ENCODE measurements at places on chromosomes 4 and X. TPM values are rescaled to one million over a fixed set of nuclear protein-coding genes. Genes with fewer than 3 reads are reported as not detected.

DNA sequence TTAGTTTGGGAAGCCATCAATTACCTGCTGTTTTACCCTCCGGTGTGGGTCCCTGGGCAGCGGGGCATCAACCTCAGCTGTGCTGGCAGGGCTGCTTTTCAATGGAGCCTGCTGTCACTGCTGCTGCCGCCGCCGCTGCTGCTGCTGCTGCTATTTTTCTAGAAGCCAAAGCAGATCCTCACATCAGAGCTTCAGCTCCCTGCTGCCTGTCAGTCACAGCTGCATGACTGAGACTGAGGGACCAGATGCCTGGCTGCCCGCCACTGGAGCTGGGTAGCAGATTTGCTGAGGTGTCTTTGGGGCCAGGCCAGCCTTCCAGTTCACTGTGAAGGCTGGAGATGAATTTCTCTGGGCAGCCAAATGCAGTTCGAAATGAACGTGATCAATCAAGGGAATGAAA lies 200.3 kb upstream of the NHS start:
- H3K27ac ChIP-seq: no peak overlapping the region
- no peak overlapping the region for H3K4me3 ChIP-seq
- H3K27me3 ChIP-seq: no peaks in the 10 kb centered on the region
- DNase-seq: no peak
- no peaks in the 10 kb centered on the region for H3K4me1 ChIP-seq

MAML3 gene
- total RNA-seq: 10.3 TPM

DNA sequence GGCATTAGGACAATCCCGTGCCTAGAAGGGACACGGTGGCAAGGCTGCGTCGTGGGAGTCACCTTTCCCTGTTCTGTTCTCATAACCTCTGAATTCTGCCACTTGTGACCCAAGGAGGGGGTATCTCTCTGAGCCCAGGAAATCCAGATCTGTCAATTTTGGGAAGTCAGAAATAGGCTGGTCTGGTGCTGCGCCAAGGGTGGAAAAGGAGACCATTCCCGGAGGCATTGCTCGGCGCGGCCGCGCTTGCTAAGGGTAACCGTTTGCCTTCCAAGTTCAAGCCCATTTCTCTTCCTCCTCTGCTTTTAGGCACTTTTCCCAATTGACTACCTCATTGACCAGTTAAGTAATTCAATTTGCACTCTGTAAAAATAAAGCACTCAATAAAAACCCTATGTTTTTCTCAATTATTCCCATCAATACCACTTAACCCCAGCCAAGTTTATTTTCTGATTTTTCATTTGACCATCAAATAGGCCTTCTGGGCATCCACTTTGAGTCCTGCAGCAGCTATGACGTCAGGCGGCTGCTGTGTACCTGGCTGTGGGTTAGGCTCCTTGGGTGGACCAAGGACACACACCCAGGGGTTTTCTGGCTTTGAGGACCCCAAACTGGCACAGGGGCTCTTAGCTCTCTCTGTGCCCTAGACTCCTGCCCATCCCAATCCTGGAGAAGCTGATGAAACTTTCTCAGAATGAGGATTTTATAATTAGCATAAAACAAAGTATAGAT lies 12.5 kb downstream of the SORCS2 start:
- no peaks in the 10 kb centered on the region for H3K36me3 ChIP-seq
- DNase-seq: no peak
- H3K4me3 ChIP-seq: no peak overlapping the region
- peaks cover 22% of the 10 kb centered on the region for H3K27me3 ChIP-seq
- H3K4me1 ChIP-seq: peaks cover 13% of the 10 kb centered on the region
- no peak overlapping the region for H3K27ac ChIP-seq

DNA sequence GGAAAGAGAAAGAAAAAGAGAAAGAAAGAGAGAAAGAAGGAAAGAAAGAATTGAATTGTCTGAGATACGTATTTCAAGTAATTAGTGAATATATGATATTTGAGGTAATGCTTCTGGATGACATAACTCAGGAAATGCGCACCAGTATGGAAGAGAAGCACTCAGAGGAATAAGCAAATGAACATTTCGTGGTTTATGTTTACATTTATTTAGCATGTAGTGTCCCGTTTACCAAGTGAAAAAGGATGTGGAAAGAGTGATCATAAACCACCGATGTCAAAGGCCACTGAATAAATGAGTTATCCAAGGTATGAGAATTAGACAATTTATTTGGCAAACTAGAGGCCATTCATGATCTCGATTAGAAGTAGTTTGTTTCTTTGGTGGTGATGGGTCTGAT lies 200.4 kb downstream of the ARAP2 start:
- no peaks in the 10 kb centered on the region for H3K27me3 ChIP-seq
- H3K4me1 ChIP-seq: no peaks in the 10 kb centered on the region
- H3K36me3 ChIP-seq: no peaks in the 10 kb centered on the region
- no peak overlapping the region for H3K27ac ChIP-seq
- DNase-seq: no peak
- H3K4me3 ChIP-seq: no peak overlapping the region

DNA sequence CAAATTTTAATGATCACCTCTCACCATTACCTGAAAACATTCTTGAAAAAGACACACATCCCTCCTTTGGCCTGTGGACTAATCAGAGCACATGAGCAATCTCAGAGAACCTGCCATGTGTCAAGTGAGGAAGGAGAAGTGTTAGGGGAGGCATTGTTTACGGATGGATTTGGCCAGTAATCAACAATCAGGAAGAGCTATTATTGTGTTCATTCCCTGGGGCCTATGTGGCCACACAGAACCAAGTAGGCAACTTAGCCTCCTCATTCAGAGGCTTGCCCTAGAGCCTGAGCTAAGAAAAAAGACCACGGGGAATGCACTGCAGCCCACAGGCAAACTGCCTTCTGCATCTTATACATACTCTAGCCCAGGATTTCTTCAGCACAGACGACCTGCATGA lies 40.6 kb upstream of the DOCK11 start:
- no peak overlapping the region for H3K27ac ChIP-seq
- H3K36me3 ChIP-seq: peaks cover 9% of the 10 kb centered on the region
- DNase-seq: no peak
- no peaks in the 10 kb centered on the region for H3K27me3 ChIP-seq

- no peak for DNase-seq
- no peaks in the 10 kb centered on the region for H3K27me3 ChIP-seq
- no peak overlapping the region for H3K4me3 ChIP-seq
- no peaks in the 10 kb centered on the region for H3K36me3 ChIP-seq
- no peak overlapping the region for H3K27ac ChIP-seq
Observed at GRCh38 chr4:47213971-47214370, 182.6 kb downstream of the GABRB1 start.

- H3K36me3 ChIP-seq: no peaks in the 10 kb centered on the region
- peak; percentile 45 for DNase-seq
- peaks cover 31% of the 10 kb centered on the region for H3K4me1 ChIP-seq
- H3K4me3 ChIP-seq: no peak overlapping the region
Observed at GRCh38 chr4:2745516-2745915, 10.6 kb downstream of the TNIP2 start.

- no peak overlapping the region for H3K4me3 ChIP-seq
- H3K36me3 ChIP-seq: no peaks in the 10 kb centered on the region
- H3K27ac ChIP-seq: no peak overlapping the region
- H3K4me1 ChIP-seq: no peaks in the 10 kb centered on the region
- DNase-seq: peak; percentile 78
Observed at GRCh38 chr4:190019023-190019858, 7.8 kb downstream of the FRG2 start.

- H3K27ac ChIP-seq: no peak overlapping the region
- H3K27me3 ChIP-seq: no peaks in the 10 kb centered on the region
- no peaks in the 10 kb centered on the region for H3K4me1 ChIP-seq
- H3K36me3 ChIP-seq: no peaks in the 10 kb centered on the region
- DNase-seq: no peak
Observed at GRCh38 chr4:174598800-174599199, 76.5 kb upstream of the HPGD start.

BGN gene
- total RNA-seq: 492 TPM

- H3K27ac ChIP-seq: no peak overlapping the region
- H3K4me1 ChIP-seq: no peaks in the 10 kb centered on the region
- no peaks in the 10 kb centered on the region for H3K36me3 ChIP-seq
- H3K4me3 ChIP-seq: no peak overlapping the region
- no peaks in the 10 kb centered on the region for H3K27me3 ChIP-seq
- no peak for DNase-seq
Observed at GRCh38 chrX:72644946-72645345, 69.2 kb downstream of the PHKA1 start.

CCDC149 gene
- 21.8 TPM for total RNA-seq

MAGEE1 gene
- 2.0 TPM for total RNA-seq

GRCh38 chr4:139245590-139245989 lies 34.4 kb downstream of the MGARP start:
- DNase-seq: no peak
- H3K4me3 ChIP-seq: no peak overlapping the region
- H3K36me3 ChIP-seq: no peaks in the 10 kb centered on the region

- DNase-seq: no peak
- H3K4me1 ChIP-seq: peaks cover 6% of the 10 kb centered on the region
- H3K4me3 ChIP-seq: peak overlapping the region; percentile 72
- no peaks in the 10 kb centered on the region for H3K36me3 ChIP-seq
Observed at GRCh38 chr4:145619639-145619996, 433 bp downstream of the MMAA start.

ANXA3 gene
- 147 TPM for total RNA-seq

- no peaks in the 10 kb centered on the region for H3K4me1 ChIP-seq
- H3K36me3 ChIP-seq: no peaks in the 10 kb centered on the region
- no peak for DNase-seq
- H3K27me3 ChIP-seq: no peaks in the 10 kb centered on the region
- H3K27ac ChIP-seq: no peak overlapping the region
- H3K4me3 ChIP-seq: no peak overlapping the region
Observed at GRCh38 chr4:139115226-139115625, 61.8 kb downstream of the ELF2 start.

GRCh38 chr4:124139044-124139443 lies 573.5 kb downstream of the ANKRD50 start:
- H3K36me3 ChIP-seq: no peaks in the 10 kb centered on the region
- H3K4me3 ChIP-seq: no peak overlapping the region
- no peaks in the 10 kb centered on the region for H3K4me1 ChIP-seq
- DNase-seq: no peak
- no peak overlapping the region for H3K27ac ChIP-seq

- H3K27me3 ChIP-seq: no peaks in the 10 kb centered on the region
- no peak overlapping the region for H3K4me3 ChIP-seq
- H3K27ac ChIP-seq: no peak overlapping the region
- no peaks in the 10 kb centered on the region for H3K36me3 ChIP-seq
- H3K4me1 ChIP-seq: no peaks in the 10 kb centered on the region
Observed at GRCh38 chr4:5341526-5341925, 290.2 kb downstream of the STK32B start.

MID1IP1 gene
- 74.2 TPM for total RNA-seq

GRCh38 chr4:100707786-100708185 lies 190.0 kb upstream of the EMCN start:
- H3K4me1 ChIP-seq: no peaks in the 10 kb centered on the region
- H3K27me3 ChIP-seq: no peaks in the 10 kb centered on the region
- no peaks in the 10 kb centered on the region for H3K36me3 ChIP-seq

DNA sequence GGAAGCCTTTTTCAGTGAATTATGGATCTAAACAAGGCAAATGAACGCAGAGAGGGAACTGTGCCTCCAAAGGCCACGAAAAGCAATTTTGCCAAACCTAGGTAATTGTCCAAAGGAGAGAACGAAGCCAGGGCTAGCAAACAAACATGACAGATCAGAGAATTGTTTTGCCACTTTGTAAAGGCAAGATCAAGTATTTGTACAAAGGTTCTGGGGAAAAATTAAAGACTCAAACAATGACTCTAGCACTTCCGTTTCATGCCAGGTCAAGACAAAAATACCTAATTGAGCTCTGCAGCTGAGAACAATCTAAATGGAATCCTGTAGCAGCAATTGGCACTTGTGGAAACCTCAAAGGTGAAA lies 8.5 kb downstream of the RBM47 start:
- peak overlapping the region; percentile 60 for H3K27ac ChIP-seq
- peaks cover 12% of the 10 kb centered on the region for H3K36me3 ChIP-seq
- no peak for DNase-seq
- H3K27me3 ChIP-seq: no peaks in the 10 kb centered on the region
- H3K4me1 ChIP-seq: peaks cover 7% of the 10 kb centered on the region
- no peak overlapping the region for H3K4me3 ChIP-seq

CLDN24 gene
- total RNA-seq: not detected

- H3K4me3 ChIP-seq: no peak overlapping the region
- H3K27ac ChIP-seq: no peak overlapping the region
- no peak for DNase-seq
- H3K36me3 ChIP-seq: no peaks in the 10 kb centered on the region
- peaks cover 7% of the 10 kb centered on the region for H3K27me3 ChIP-seq
Observed at GRCh38 chrX:140524556-140524955, 19.7 kb upstream of the SOX3 start.

LRIT3 gene
- 0.18 TPM for total RNA-seq

GCNA gene
- total RNA-seq: 3.2 TPM

CLGN gene
- 0.55 TPM for total RNA-seq

FAM149A gene
- 10.1 TPM for total RNA-seq

RAPGEF2 gene
- 51.3 TPM for total RNA-seq

DNA sequence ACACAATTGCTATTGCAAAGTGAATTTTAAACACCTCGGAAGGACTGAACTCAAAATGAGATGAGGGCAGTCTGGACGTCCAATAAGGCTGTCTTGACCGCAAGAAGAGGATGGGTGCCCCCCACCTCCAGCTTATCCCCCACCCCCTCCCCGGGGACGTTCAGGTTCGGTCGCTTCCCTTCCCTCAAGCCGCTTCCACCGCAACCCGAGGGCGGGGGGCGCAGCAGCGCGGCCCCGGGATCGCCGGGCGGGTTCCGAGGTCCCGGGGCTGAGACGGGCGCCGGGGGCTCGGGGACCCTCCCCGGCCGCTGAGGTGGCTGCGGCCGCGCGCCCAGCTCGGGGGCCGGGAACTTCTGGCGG lies 480 bp downstream of the USP46 start:
- H3K4me1 ChIP-seq: peaks cover 12% of the 10 kb centered on the region
- peak overlapping the region; percentile 90 for H3K27ac ChIP-seq
- no peaks in the 10 kb centered on the region for H3K36me3 ChIP-seq
- peak overlapping the region; percentile 71 for H3K4me3 ChIP-seq

GRCh38 chrX:148337873-148338272 lies 162.5 kb upstream of the AFF2 start:
- no peaks in the 10 kb centered on the region for H3K4me1 ChIP-seq
- no peak for DNase-seq
- H3K27ac ChIP-seq: no peak overlapping the region
- no peak overlapping the region for H3K4me3 ChIP-seq
